ENCODE measurements at places on chromosomes 12 and 14.

DNA sequence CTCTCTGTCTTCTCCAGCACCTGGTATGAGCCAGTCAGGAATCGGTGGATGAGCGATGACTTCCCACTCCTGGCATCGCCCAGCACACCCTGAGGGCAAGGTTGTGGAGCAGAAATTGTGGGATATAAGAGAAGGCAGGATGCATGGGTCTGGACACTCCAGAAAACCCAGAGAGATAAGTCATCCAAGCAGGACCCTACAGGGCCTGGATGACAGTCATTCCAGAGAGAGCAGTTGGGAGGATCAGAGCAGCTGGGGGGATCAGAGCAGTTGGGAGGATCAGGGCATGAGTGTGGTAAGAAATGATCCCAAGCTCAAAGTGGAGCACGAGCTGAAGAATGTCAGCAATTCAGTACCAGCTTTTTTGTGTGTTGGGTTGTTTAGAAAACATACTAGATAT, 4.0 kb downstream of the AGAP2 start:
- DNase-seq, result no peak

GRCh38 chr14:49424436-49425331, 161.5 kb downstream of the RPS29 start:
- DNase-seq, result no peak

- DNase-seq, result peak; percentile 43
Measured at GRCh38 chr12:1634590-1635191, 5.7 kb downstream of the WNT5B start.

GRCh38 chr12:14007639-14008038, 26.2 kb upstream of the GRIN2B start:
- no peak for DNase-seq

DNA sequence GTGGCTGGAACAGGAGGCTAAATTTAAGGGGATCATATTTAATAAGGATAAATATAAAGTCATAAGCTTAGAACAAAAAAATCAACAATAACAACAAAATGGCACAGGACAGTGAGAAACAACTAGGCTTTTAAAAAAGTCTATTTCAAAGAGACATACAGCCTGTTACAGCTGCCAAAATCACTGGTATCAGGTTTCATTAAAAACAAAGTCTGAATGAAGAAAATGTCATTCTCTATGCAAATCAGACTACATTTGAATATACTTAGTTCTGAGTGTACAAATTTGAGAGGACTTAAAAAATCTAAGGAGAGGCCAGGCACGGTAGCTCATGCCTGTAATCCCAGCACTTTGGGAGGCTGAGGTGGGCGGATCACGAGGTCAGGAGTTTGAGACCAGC, 44.0 kb downstream of the TFCP2 start:
- DNase-seq, result no peak

- DNase-seq, result no peak
Measured at GRCh38 chr12:113840401-113841042, 125.6 kb downstream of the RBM19 start.

- no peak for DNase-seq
Measured at GRCh38 chr14:102201353-102201738, 61.6 kb downstream of the WDR20 start.

DNA sequence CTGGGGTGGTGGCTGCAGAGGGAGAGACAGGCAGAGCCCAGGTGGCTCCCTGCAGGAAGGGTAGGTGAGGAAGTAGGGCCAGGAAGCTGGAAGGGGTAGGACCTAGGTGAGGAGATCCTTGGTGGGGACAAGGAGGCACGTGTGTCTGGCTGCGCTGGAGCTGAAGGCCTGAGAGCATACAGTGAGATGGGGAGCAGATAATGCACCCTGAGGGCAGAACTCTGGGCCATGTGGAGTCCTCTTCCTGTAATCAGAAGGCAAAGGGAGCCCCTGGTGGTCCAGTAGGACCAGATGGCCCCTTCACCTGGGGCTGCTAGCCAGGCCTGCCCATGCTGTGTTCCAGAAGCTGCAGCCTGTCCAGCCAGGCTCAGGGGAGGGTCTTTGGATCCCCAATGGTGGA, 15.3 kb upstream of the KRT80 start:
- DNase-seq, result no peak

- no peak for DNase-seq
Measured at GRCh38 chr12:75995691-75996090, 35.9 kb downstream of the PHLDA1 start.

DNA sequence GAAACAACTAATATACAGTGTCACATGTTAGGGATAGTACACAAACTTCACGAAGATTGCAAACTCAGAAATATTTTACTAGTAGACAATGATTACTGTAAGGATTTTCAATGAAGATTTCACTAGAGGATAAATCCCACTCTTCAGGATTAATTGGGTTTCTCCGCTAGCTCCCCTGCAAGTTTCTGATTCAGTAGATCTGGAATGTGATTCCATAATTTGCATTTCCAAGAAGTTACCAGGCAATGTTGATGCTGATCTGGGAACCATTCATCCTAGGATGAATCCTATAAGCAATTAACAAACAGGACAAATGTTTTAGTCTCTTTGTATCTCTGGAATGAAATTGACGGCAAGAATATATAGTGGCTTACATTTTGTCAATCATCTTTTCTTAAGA, 272.4 kb downstream of the ALX1 start:
- DNase-seq, result no peak

GRCh38 chr14:101098641-101099040, 195.1 kb upstream of the RTL1 start:
- no peak for DNase-seq

- DNase-seq, result no peak
Measured at GRCh38 chr12:22408610-22409376, 74.3 kb upstream of the ST8SIA1 start.

DNA sequence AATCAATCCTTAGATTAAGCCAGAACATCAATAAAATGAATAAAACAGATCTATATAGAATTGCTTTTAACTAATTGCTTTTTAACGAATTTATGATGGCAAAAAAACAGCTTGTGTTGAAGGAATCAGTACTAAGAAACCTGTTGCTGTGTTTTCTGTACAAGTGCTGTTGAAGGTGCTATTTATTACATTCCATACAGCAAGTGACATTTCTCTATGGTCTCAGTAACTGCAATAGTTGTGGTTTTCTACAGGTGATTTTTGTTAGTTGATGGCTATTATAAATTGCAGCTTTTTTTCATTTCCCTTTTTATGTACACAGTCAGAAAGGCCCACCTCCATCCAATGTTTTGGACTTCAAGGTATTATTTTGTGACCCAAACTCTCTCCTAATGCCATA, 56.6 kb downstream of the SLC2A13 start:
- DNase-seq, result no peak

DNA sequence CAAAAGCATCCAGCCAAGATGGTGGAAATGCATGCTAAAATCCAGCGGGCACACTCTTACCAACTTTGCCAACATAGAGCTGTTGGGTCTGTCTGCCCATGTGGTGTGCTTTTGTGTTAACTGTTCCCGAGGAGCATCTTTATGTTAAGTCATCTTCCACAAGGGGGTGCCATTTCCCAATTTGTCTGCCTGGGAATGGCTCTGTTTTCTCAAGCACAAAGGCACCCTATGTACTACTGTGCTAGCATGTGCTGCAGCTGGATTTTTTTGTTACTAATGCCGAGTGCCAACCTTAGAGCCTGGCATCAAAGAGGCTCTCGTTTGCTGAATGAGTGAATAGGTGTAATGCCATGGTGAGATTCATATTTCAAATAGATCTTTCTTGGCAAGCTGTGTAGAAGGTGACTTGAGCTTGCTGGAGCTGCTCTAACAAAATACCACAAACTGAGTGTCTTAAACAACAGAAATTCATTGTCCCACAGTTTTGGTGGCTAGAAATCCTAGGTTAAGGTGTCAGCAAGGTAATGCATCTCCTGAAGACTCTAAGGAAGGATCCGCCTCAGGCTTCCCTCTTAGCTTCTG, 74.3 kb downstream of the TRHDE start:
- no peak for DNase-seq

GRCh38 chr12:100963381-100963780, 168.8 kb downstream of the ANO4 start:
- no peak for DNase-seq

DNA sequence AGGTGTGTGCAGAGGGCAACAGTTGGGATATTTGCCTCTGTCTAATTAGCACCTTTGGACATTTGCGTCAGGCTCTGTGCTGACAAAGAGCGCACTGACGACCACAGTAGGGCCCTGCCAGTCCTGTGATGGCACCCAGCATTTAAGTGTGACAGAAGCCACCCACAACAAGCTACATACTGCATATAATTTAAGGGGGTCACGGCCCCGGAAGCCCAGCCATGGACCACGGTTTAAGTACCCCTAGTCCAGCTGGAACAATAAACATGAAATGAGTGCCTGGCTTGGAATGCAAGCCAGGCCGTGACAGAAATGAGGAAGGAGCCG, 16.8 kb upstream of the DYNC1H1 start:
- DNase-seq, result no peak

DNA sequence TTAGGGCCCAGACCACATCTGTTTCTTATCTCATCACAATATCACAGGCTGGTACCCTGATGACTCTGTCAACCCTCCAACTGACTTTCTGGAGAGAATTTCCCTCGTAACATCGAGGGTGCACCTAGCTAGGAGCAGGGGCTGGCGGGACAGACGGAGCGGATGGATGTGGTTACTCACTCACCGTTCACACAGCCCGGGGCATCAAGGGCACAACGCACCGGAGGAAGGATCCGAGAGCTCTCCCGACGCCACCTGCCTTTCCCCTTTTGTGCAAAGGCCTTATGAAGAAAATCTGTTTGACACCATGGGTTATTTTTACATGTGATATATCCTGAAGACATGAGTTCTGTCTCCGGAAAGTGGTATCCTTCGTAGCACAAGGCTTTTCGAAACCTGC, 31.4 kb downstream of the SLC15A4 start:
- no peak for DNase-seq

DNA sequence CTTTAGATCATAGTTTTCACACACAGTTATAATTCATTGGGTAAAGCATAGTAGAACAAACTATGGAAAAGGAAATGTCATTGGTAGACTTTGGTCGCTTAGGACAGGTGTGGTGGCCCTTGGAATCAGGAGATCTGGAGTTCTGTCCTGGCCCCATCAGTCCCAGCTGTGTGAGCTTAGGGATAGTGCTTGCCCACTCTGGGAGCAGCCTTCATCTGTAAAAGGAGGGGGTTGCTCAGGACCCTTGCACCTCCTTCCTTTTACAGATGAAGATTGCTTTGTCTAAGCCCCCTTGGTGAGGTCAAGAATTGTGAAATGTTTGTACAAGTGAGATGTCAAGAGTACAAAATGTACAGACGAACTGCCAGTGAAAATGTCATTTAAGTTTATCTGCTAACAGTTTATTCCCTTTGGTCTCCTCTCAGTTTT, 93.2 kb downstream of the BORCS5 start:
- no peak for DNase-seq

- no peak for DNase-seq
Measured at GRCh38 chr14:58739674-58740073, 101.9 kb downstream of the DACT1 start.

DNA sequence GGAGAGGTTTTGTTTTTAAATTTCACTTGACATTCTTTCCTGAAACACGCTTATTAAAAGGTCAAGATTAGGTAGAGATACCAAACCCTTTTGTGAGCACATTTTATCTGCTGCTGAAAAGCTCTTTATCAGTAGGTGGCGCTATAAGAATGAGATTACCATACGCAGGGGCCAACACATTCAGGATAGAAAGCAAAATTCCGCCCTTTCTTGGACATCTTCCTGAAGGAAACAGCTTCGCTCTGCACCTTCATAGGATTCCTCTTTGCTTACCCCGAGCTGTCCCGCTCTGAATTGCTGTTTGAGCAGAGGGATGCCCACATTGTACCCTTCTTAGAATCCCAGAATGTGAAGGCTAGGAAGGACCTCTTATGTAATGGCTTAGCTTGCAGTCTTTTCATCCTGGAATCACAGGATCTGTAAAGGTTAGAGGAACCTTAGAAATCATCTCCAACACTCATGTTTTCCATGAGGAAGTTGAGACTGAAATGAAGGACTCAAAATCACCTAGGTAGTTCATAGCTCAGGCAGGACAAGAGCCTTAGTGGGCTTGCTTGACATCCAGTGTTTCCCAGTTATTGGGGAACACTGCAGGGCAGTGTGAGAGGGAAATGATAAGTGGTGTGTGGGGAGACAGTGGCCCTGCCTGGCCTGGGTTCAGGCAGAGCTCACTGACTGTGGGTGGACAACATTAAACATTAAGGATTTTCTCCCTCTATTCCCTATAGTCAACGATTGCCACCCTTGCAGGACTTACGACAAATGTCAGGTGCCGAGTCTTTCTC, 38.7 kb upstream of the CRY1 start:
- peak; percentile 47 for DNase-seq

DNA sequence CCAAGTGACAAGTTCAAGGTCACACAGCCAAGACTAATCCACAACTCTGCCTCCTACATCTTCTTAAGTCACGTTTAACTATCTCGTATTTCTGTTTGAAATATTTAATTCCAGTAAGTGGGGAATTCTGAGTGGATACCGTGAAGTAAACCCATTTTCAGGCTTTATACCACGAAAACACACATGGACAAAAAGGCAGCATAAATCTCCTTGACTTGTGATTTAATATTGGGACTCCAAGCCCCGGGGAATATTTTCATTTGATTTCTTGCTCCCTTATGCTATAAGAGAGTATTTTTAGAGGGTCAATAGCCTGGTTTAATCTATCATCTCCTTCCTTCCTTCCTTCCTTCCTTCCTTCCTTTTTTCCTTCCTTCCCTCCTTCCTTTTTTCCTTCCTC, 716.7 kb downstream of the VRK1 start:
- DNase-seq, result no peak

DNA sequence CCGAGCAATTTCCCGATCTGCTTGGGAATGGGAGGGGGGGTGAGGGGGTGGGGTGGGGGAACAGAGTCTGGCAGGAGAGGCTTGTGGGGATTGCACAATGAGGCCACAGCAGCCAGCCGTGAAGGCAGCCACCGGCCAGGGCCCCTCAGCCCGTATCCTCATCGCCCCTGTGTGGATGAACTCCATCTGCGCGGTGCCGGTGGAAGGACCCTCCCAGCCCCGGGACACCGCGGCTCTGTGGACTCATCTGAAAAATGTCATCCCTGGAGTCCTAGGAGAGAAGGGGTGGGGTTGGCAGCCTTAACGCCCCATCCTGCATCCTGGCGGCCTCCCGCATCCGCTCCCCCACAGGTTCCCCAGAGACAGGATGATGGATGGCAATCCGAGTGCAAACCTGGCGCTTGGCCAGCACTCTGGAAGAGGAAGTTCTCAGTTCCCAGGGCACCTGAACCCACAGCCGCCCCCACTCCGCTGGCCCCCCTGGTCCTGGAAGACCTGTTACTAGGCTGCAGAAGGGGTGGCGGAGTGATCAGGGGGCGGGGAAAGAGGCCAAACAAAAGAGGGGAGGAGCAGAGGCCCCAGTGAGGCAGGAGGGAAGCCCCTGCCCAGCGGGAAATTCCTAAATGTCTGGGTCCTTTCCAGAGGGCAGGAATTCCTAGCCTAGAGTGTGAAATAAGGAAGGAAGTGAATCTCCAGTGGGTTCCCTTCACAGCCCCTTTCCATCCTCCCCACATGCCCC, 1.2 kb upstream of the TNFAIP2 start:
- DNase-seq, result no peak

GRCh38 chr12:32272465-32272864, 126.9 kb upstream of the FGD4 start:
- no peak for DNase-seq
